Breast epithelium (tissue), 4 donors: ENCODE measurements at places on chromosomes 5 and 9. TPM values are rescaled to one million over a fixed set of nuclear protein-coding genes. Genes with fewer than 3 reads are reported as not detected.

- no peak for DNase-seq
Observed at GRCh38 chr5:93735378-93735777, 6.0 kb downstream of the POU5F2 start.

GRCh38 chr5:170166101-170166500, 60.4 kb downstream of the FOXI1 start:
- no peak for DNase-seq

GRCh38 chr5:132215329-132215728, 12.3 kb downstream of the P4HA2 start:
- peak; percentile 94 for DNase-seq

DNA sequence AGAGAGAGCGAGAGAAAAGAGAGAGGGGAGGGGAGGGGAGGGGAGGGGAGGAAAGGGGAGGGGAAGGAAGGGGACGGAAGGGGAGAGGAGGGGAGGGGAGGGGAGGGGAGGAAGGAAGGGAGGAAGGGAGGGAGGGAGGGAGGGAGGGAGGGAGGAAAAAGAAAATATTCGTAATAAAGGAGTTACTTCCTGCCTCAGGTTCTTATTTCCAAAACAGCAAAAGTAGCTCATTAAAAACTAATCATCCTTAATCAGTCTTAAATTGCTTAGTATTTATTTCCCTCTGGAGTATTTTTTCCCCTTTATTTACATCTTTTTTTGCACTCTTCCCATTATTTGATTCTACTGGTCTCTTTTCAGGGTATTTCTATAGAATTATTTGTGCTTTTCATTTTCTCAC, 162.3 kb downstream of the FANCC start:
- DNase-seq = no peak

Gene SLC27A6
- total RNA-seq = 4.3 TPM

Gene GRM6
- not detected for total RNA-seq

- no peak for DNase-seq
Observed at GRCh38 chr5:75993643-75994520, 89.3 kb upstream of the SV2C start.

Gene ARID3C
- not detected for total RNA-seq

GRCh38 chr5:62306323-62306895, 403 bp downstream of the KIF2A start:
- DNase-seq = no peak

- peak; percentile 91 for DNase-seq
Observed at GRCh38 chr5:139968547-139969261, 74.4 kb downstream of the NRG2 start.

GRCh38 chr9:99980598-99980997, 74.1 kb downstream of the STX17 start:
- no peak for DNase-seq

DNA sequence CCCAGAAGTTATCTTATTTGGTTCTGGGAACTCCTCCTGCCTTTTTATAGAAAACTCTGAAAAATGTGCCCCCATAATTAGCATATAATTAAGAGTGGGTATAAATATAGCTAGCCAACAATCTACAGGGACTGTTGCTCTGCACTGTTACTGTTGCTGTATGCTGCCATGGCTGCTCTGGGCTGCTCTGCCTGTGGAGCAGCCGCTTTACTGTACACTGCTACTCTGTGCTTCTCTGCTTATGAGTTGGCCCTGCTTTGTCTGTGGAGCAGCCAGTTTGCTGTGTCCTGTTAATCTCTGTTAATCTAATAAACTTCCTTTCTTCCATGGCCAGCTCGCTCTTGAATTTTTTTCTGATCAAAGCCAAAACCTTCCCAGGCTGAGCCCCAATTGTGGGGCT, 2244.0 kb upstream of the ACO1 start:
- no peak for DNase-seq

Gene PPP3R2
- not detected for total RNA-seq

DNA sequence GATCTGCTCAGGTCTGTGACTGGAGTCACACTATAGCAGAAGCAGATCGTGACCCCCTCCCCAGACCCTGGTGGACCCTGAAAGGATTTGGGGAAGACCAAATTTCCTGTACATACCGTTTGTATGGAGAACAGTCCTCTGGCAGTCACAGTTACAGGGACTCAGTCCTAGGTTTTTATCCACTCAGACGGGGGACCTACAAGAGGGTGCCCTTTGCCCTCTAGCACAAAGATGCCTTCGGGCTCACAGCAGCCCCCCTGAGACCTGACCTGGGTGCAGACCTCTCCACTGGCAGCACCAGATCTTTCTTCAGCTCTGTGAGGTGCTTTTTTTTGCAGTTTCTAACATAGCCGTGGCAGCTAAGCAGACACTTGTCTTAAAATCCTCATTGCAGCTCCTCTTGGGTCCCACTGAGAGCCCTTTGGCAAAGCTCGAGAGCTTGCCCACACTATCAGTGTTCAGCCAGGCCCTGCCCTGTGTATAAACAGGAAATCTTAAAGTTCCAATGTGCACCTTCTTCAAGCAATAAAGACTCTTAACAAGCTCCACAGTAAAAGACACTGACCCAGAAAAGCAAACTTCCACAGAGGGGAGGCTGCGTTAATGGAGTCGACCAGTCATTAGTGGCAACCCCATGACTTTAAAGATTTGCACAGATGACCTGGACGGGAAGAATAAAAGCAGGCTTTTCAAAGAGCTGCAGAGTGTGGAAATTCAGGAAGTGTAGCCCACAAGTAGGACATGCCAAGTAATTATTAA, 71.8 kb upstream of the LHFPL2 start:
- no peak for DNase-seq

DNA sequence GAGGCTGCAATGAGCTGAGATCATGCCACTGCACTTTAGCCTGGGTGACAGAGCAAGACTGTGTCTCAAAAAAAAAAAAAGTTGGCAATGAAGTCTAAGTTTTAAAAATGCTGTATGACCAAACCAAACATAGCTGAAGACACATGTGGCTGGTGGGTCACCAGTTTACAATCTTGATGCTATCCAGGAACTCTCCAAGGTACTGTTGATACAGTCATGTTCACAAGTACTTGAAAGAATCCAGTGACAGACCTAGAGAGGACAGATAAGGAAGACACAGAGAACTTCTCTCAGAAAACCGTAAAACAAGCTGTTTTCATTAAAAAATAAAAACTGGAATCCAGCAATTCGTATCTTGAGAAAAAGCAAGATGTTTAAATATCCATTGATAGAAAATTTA, 95.7 kb downstream of the ACTBL2 start:
- DNase-seq = no peak

GRCh38 chr9:21931428-21931827, 62.8 kb downstream of the CDKN2A start:
- no peak for DNase-seq

Gene ZNF782
- total RNA-seq = 9.0 TPM

DNA sequence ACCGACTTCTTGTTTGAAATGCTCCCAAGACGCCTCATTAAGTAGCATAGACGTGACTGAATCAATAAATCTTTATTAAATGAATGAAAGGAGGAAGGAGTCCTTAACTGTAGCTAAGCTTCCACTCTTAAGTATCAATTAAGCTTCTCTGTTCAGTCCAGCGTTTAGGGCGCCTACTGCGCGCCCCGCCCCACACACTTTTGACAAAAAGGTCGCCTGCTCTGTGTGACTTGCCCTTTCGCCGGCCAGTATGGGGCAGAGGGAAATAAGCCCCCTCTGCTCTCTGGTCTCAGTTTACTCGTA, 662 bp upstream of the DOLPP1 start:
- DNase-seq = no peak

DNA sequence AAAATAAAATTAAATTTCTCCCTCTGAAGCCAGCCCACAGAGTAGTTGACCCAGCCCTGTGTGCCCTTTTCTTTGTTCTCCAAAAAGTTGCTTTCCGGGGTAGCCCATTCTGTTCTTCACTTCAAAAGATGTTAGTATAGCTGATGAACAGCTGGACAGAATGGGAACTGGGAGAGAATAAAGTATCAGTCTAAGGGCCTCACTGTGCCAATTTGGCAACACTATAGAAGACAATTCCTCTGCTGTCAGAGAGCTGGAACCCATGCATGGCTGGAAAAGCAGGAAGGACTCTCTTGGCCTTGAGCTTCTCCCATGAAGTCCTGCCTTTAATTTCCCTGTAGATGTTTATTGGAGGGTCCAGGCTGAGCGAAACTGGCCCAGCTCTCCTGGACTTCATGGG, 11.0 kb upstream of the TNFSF8 start:
- no peak for DNase-seq

GRCh38 chr5:59337240-59337639, 556.3 kb downstream of the PDE4D start:
- no peak for DNase-seq
